ENCODE measurements at places on chromosomes 16 and 17. TPM values are rescaled to one million over a fixed set of nuclear protein-coding genes. Genes with fewer than 3 reads are reported as not detected.

GRCh38 chr16:50491516-50491915 is 56.7 kb upstream of the NKD1 start:
- no peaks in the 10 kb centered on the region for H3K27me3 ChIP-seq
- H3K4me1 ChIP-seq, result no peaks in the 10 kb centered on the region
- H3K27ac ChIP-seq, result no peak overlapping the region
- DNase-seq, result no peak
- H3K4me3 ChIP-seq, result no peak overlapping the region
- no peaks in the 10 kb centered on the region for H3K36me3 ChIP-seq

DNA sequence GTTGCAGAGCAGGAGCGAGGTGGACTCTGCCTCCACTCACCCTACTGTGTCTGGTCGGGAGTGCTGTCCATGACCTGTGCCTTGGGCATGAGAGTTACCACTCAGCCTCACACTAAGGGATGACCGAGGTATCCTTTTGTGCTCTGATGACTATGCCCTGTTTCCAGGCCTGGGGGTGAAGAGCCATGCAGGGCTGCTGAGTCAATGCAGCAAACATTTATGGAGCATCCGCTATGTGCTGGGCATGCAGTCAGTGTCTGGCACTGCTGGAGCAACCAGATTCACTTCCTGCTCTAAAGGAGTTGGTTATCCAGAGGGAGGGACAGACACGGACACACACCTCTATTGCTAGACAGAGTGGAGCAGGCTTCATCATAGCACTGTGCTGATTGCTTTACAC is 7.6 kb upstream of the HNF1B start:
- H3K4me3 ChIP-seq, result no peak overlapping the region
- no peak for DNase-seq
- peaks cover 17% of the 10 kb centered on the region for H3K4me1 ChIP-seq
- no peaks in the 10 kb centered on the region for H3K36me3 ChIP-seq

DNA sequence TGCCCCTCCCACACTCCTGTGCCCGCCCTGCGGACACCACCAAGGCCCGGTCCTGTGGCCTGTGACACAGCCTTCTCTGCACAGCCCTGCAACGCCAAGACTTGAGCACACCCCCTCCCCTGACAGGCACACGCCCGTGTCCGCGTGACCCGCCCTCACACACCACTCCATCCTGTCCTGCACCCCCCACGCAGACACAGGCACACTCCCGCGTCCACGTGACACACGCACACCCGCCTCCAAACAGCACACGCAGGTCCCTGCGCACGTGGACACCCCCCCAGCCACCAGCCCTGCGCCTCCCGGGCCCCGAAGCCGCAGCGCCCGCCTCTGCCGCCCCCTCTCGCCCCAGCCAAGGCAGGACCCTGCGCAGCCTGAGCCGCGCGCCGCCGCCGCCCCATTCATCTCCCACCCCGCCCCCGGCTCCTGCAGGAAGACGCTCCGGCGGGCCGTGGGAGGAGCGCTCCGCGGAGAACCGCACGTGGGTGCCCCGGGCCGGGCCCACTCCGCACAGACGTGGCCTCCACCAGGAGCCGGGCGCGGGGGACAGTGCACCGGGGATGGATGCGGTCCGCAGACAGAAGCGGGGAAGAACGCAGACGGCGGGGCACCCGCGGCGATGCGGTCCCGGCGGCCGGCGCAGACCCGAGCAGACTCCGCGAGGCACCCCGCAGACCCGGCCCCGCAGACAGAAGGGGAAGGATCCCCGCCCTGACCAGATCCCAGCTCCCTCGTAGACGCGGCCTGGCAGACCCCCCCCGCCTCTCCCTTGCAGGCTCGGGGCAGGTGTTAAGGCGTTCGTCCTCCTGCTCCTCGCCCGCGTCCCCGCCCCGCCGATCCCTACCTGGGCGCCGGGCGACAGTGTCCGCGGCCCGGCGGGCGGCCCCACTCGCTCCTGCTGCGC is 506 bp downstream of the CAMKK1 start:
- no peaks in the 10 kb centered on the region for H3K36me3 ChIP-seq
- peak; percentile 71 for DNase-seq

CNGB1 gene
- total RNA-seq, result not detected

- H3K4me1 ChIP-seq, result peaks cover 44% of the 10 kb centered on the region
- no peak overlapping the region for H3K4me3 ChIP-seq
- no peak overlapping the region for H3K27ac ChIP-seq
- no peak for DNase-seq
Measured at GRCh38 chr17:46046957-46047356, 47.9 kb downstream of the STH start.

CLEC10A gene
- not detected for total RNA-seq

DNA sequence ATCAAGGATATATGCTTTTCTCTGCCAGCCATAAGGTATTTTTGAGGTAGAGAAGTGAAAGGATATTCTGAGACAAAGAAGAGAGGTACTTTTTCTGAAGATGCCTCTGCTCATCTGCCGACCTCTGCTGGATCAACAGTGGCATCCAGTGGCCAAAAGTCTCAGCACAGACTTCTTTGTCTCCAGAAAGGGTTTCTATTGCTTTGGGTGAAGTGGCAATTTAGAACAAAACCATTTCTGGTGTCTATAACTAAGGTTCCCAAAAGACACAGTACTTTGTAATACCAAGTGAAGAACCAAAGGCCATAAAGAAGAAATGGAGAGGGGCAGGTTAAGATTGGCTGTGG is 155.2 kb upstream of the C17orf78 start:
- peaks cover 13% of the 10 kb centered on the region for H3K36me3 ChIP-seq
- H3K27ac ChIP-seq, result no peak overlapping the region
- no peaks in the 10 kb centered on the region for H3K27me3 ChIP-seq
- H3K4me1 ChIP-seq, result peaks cover 6% of the 10 kb centered on the region
- no peak overlapping the region for H3K4me3 ChIP-seq
- DNase-seq, result no peak

- H3K4me3 ChIP-seq, result no peak overlapping the region
- no peak for DNase-seq
- no peaks in the 10 kb centered on the region for H3K27me3 ChIP-seq
- peak overlapping the region; percentile 30 for H3K27ac ChIP-seq
Measured at GRCh38 chr16:8908810-8909468, 26.8 kb downstream of the LITAFD start.

RBFOX1 gene
- total RNA-seq, result not detected

GRCh38 chr17:22470411-22471175 is 778.3 kb downstream of the KCNJ18 start:
- no peak for DNase-seq
- H3K36me3 ChIP-seq, result no peaks in the 10 kb centered on the region
- H3K4me3 ChIP-seq, result no peak overlapping the region
- H3K27ac ChIP-seq, result no peak overlapping the region
- no peaks in the 10 kb centered on the region for H3K4me1 ChIP-seq

ACSM2A gene
- total RNA-seq, result not detected

CLDN6 gene
- total RNA-seq, result not detected

DNA sequence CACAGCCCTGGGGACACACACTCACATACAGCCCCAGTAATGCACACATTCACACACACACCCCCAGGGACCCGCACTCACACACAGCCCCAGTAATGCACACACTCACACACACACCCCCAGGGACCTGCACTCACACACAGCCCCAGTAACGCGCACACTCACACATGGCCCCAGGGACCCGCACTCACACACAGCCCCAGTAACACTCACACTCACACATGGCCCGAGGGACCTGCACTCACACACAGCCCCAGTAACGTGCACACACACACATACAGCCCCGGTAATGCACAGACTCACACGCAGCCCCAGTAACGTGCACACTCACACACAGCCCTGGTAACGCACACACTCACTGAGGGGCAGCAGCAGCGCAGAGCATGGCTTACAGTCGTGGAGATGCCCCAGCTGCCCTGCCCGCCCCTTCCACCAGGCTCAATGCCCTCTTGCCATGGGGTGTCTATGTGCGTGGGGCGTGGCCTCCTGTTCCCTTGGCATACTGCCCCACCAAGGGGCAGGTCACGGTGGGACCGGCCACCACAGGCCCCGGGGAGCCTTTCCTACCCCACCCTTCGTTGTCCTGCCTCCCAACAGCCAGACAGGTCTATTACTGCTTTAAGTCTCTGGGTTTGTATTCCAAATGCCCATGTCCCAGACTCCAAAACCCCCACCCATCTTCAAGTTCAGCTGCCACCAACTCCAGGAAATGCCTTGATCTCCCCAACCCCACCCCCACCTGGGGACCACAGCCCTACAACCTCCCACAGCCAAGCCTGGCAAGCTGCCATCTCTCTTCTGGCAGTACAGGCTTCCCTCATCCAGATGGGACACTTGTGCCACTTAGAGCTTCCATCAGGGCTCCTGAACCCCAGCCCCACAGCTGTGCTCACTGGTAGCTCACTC is 2.7 kb downstream of the CCDC102A start:
- H3K4me1 ChIP-seq, result peaks cover 75% of the 10 kb centered on the region
- H3K27me3 ChIP-seq, result no peaks in the 10 kb centered on the region
- peaks cover 2% of the 10 kb centered on the region for H3K36me3 ChIP-seq
- peak overlapping the region; percentile 64 for H3K4me3 ChIP-seq
- H3K27ac ChIP-seq, result peak overlapping the region; percentile 65

DNA sequence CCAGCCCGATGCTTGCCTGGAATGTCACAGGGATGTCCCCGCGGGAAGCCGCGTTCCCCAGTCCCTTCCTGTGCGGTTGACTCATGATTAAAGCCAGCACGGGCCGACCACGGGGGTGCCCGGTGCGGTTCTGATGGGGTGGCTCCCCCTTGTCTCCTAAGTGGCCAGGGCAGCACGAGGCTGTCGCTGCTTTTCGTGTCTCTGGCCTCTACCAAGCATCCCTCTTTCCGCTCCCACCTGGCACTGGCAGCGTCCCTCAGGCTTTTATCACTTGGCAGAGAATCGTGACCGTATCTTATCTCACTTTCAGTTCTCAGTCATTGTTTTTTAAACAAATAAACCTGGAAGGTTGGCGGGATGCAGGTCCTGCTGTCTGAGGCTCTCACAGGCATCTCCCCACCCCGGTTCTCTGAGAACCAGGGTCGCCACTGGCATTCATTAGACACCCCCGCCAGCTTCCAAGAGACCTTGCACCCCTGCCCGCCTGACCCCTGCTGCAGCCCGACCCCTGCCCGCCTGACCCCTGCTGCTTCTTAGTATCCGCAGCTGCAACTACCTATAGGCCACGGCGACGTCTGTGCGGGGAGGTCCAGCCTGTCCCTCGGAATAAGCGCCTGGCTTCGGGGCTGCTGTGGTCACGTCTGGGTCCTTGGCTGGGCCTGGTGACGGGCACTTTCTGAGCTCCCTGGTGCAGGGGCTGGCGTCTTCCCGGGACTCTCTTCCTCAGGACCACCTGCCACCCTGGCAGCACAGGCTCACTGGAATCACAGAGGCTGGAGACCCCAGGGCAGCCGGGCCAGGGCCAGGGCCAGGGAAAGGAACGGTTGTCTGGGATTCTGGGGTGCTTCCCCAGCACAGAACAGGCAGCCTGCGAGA is 7.5 kb downstream of the C1QTNF8 start:
- peaks cover 5% of the 10 kb centered on the region for H3K36me3 ChIP-seq
- peaks cover 22% of the 10 kb centered on the region for H3K27me3 ChIP-seq
- H3K4me1 ChIP-seq, result no peaks in the 10 kb centered on the region
- H3K4me3 ChIP-seq, result no peak overlapping the region
- no peak overlapping the region for H3K27ac ChIP-seq

TSNAXIP1 gene
- total RNA-seq, result 0.72 TPM

DNA sequence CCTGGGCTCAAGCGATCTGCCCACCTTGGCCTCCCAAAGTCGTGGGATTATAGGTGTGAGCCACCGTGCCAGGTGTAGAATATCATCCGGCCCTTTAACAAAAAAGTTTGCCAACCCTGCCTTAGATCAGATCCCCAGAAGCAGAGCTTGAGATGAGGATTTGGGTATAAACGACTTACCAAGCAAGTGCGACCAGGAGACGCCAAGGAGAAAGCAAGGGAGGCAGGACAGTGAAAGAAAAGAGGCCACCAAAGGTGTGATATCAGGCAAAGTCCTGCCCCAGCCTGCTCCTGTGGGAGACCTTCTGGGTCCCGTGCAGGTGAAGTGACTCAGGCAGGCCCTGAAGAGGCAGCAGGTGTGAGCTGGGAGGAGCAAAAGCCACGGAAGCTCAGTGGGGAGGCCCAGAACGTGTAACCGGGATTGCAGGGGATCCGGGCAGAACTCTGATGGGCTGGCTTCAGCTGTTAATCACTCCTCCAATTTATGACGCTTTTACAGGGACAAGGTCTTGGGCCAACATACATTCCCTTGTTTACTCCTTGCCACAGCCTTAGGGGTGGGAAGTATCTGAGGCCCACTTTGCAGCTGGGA is 14.1 kb upstream of the CALB2 start:
- H3K4me3 ChIP-seq, result no peak overlapping the region
- H3K36me3 ChIP-seq, result no peaks in the 10 kb centered on the region
- H3K27ac ChIP-seq, result no peak overlapping the region
- DNase-seq, result no peak

ADAD2 gene
- 1.5 TPM for total RNA-seq

DNA sequence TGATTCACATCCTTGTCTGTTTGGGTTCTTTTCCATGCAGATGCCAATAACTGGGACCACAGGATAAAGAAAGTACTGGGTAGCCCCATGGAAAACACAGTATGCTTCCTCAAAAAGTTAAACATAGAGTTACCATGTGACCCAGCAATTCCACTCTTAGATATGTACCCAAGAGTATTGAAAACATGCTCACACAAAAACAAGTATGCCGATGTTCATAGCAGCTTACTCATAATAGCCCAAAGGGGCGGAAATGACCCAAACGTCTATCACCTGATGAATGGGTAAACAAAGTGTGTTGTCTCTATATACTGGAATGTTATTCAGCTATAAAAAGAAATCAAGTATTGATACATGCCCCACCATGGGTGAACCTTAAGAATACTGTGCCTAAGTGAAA is 55.4 kb downstream of the CYB5B start:
- H3K4me1 ChIP-seq, result peaks cover 10% of the 10 kb centered on the region
- H3K4me3 ChIP-seq, result no peak overlapping the region
- no peak for DNase-seq
- no peak overlapping the region for H3K27ac ChIP-seq
- H3K27me3 ChIP-seq, result no peaks in the 10 kb centered on the region

NACA2 gene
- not detected for total RNA-seq

ADAP2 gene
- 0.42 TPM for total RNA-seq

ACE gene
- not detected for total RNA-seq

DNA sequence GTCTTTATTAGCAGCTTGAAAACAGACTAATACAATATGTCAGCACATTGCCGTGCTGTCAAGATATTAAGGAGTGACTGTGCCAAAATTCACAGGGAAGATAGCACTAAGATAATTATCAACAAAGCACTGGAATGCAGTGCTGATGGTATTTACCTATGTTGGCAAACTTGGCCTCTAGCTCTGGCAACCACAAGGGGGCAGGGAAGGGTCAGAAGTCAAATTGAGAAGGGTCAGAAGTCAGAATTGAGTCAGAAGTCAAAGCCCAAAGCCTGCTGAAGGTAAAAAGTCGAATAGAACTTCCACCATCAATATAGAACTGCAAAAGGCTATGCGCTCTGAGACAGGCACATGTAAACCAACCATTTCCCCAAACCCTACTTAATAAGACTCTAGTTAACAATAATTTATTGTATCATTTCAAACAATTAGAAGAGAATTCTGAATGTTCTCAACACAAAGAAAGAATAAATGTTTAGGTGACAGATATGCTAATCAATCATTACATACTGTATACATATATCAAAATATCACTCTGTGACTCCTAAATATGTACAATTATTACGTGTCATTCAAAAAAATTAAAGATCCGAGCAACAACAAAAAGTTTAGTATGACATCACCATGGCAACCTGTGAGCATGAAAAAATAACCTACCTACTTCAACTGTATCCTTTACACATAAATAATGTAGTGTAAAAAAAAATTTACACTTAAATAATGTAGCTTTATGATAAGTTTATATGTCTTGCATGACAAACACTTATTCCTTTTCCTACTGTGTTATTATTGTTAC is 916.1 kb downstream of the KCNJ2 start:
- H3K4me3 ChIP-seq, result no peak overlapping the region
- H3K27ac ChIP-seq, result no peak overlapping the region
- no peaks in the 10 kb centered on the region for H3K4me1 ChIP-seq
- no peaks in the 10 kb centered on the region for H3K36me3 ChIP-seq
- no peak for DNase-seq
- H3K27me3 ChIP-seq, result no peaks in the 10 kb centered on the region

All from activated naive CD8-positive, alpha-beta T cell treated with anti-CD3 and anti-CD28 coated beads for 36 hours (primary cell).